ENCODE measurements at places on chromosomes 5 and 9. TPM values are rescaled to one million over a fixed set of nuclear protein-coding genes. Genes with fewer than 3 reads are reported as not detected.

Gene THBS4
- 1.7 TPM for total RNA-seq

Gene PCDHA6
- total RNA-seq: 0.16 TPM

Gene TMEM215
- total RNA-seq: not detected

Gene DDX4
- not detected for total RNA-seq

Gene ZNF608
- 0.95 TPM for total RNA-seq

Gene FBP1
- not detected for total RNA-seq

Gene HAVCR2
- total RNA-seq: not detected

Gene LRRTM2
- total RNA-seq: not detected

Gene GARNL3
- total RNA-seq: 1.3 TPM

Gene CCNI2
- 0.16 TPM for total RNA-seq

Gene PCDHB9
- total RNA-seq: not detected

Gene TXNDC8
- total RNA-seq: not detected

Gene ZNF618
- total RNA-seq: 4.8 TPM

Gene SPDL1
- total RNA-seq: 49.8 TPM

Gene PTPRD
- total RNA-seq: 1.6 TPM

Gene DMRT2
- not detected for total RNA-seq

Gene PDE6A
- total RNA-seq: under 0.01 TPM

Gene DCAF10
- total RNA-seq: 14.8 TPM

Gene IRX1
- total RNA-seq: 41.2 TPM

Gene NUTM2F
- not detected for total RNA-seq

Gene TMEM232
- not detected for total RNA-seq

Gene FAT2
- 78.3 TPM for total RNA-seq

Gene ITGA2
- total RNA-seq: 27.3 TPM

Gene FLT4
- total RNA-seq: 0.08 TPM

Gene GALT
- 39.3 TPM for total RNA-seq

All from hair follicular keratinocyte (primary cell).